ENCODE measurements at places on chromosomes 2 and 18.

GRCh38 chr2:104845946-104846785, 7.7 kb upstream of the POU3F3 start:
- no peak for DNase-seq

DNA sequence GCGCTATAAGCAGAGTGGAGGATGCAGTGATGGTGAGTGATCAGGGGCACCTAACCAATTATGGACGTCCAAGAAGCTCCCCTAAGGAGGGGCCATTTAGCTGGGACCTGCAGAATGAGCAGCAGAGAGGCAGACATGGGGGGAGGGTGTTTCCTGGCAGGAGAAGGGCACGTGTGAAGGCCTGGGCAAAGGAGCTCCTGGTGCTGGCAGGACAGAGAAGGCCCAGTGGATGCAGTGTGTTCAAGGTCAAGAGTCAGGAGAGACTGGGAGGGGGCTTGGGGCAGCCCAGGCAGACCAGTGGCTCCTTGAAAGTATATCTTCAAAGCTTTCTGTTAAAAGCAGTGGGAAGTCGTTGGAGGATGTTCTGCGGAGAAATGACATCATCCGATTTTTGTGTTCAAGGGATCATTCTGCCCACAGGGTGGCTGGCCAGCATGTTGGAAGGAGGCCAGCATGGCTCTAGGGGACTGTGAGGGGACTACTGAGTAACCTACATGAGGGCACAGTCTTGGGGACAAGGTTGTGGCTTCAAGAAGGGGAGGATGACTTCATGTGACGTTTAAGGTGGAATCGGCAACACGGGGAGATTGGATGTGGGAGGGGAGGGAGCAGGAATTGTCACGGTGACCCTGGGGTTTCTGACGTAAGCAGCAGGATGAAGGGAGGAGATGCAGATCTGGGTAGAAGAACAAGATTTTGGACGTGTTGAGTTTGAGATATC, 9.0 kb upstream of the CIB4 start:
- DNase-seq = no peak

DNA sequence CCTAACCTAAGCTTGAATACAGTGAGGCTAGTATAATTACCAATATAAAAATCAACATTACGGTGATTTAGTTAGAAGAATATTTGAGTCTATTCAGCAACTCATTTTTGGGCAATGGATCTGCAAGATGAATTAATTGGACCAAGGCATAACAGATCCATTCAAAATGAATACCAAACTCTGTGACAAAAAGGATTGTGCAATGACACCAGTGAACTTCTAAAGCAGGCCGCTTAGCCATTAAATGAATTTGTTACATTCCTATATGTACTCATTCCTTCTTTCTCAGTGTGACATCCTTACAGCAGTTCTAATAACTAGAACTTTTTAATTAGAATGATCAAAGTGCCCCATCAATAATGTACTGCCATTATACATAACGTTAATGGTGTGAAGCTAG, 44.3 kb downstream of the ZC3H15 start:
- no peak for DNase-seq

DNA sequence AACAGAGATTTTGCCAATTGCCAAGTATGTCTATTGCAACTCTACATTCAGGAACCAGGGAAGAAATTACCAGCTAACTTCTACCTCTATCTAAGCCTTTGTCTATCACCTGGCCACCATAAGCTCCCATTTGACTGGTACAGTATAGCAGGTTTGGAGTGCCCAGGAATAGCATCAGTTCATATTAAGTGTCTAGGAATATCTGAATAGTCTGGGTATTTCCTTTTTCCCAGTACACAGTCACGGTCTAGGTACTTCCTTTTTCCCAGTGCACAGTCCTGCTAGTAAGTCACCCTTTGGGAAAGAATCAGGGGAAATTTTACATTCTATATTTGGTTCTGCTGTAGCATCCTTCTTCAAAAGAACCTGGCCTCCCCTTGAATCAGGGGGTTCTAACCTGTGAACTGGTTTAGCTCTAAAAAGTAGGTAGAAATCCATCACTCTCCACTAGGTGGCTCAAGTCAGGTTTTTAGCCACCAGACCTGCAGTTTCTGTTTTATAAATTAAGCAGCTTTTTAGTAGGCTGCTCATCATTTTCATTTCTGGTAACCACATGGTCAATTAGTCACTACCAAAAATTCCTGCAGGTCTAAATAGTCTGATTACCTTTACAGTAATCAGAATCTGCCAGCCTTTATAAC, 49.3 kb upstream of the DNAJC10 start:
- peak; percentile 6 for DNase-seq

- DNase-seq = no peak
These were observed 28.8 kb downstream of the SETBP1 start for GRCh38 chr18:44709307-44710126.

DNA sequence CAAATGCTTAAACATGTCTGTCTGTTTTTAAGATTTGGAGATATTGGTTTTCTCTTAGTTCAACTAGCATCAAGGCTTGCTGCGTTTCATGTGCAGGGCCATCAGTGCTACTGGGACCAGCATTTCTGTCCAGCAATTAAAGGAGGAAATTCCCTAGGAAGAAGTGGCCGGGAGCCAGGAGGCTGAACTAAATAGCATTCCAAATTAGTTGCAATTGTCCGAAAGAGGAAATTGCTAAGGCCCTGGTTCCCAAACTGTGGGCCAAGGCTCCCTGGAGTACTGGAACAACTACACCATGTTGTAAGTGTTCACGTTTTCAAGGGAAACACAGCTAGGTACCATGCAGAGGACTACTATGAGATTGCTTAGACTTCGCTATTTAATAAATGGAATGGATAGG, 257.9 kb downstream of the PTPRM start:
- no peak for DNase-seq

DNA sequence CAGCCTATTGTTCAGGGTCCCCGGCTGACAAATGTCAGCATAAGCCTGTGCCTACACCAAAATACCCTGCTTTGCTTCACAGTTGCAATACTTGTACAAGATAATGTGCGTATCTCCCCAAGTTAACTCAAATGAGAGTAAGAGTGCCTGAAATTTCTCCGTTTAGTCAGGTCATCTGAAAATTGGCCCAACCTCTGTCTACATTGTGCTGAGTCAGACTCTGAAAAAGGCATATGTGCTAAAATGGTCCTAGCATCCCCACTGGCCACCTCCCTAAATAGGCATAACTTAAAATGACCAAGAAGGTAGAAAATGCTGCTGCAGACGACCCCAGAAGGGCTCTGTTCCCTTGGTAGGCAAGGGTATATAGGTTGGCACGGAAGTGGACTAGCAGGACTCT, 1653.8 kb upstream of the DDX18 start:
- DNase-seq = no peak

GRCh38 chr2:68182902-68183301, 25.2 kb downstream of the PNO1 start:
- no peak for DNase-seq

- DNase-seq = no peak
These were observed 116.9 kb downstream of the FAM161A start for GRCh38 chr2:61736953-61737352.

GRCh38 chr2:31931916-31932315, 78.9 kb downstream of the MEMO1 start:
- no peak for DNase-seq

GRCh38 chr2:102615620-102616436, 3.5 kb upstream of the SLC9A2 start:
- no peak for DNase-seq

DNA sequence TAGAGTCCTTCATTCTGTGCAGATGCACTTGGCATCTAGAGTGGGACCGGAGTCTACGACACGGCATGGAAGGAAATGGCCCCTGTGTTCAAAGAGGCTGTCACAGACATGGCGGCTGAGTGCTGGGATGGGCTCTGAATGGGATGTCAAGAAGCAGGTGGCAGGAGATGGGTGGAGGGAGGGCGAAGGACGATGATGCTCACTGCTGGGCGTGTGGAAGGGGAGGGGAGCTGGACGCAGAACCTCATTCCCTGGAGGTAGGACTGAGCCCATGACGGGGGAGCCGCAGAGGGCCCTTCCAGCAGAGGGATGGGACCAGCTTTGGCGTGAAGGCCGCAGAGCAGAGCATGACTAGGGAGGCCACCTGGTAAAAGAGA, 18.8 kb upstream of the ALPI start:
- no peak for DNase-seq

- no peak for DNase-seq
These were observed 51.1 kb downstream of the PLEKHM3 start for GRCh38 chr2:207974216-207974605.

DNA sequence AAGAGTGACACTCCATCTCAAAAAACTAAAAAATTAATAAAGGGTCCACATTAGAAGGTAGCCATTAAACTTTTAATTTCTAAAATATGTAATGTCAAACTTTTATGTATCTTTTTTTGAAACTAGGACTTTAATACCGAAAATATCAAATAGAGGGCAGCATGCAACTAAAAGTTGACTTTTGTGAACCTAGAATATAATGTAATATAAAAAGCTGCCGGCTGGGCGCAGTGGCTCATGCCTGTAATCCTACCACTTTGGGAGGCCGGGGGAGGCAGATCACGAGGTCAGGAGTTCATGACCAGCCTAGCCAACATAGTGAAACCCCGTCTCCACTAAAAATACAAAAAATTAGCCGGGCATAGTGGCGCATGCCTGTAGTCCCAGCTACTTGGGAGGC, 62.8 kb downstream of the INO80D start:
- no peak for DNase-seq

DNA sequence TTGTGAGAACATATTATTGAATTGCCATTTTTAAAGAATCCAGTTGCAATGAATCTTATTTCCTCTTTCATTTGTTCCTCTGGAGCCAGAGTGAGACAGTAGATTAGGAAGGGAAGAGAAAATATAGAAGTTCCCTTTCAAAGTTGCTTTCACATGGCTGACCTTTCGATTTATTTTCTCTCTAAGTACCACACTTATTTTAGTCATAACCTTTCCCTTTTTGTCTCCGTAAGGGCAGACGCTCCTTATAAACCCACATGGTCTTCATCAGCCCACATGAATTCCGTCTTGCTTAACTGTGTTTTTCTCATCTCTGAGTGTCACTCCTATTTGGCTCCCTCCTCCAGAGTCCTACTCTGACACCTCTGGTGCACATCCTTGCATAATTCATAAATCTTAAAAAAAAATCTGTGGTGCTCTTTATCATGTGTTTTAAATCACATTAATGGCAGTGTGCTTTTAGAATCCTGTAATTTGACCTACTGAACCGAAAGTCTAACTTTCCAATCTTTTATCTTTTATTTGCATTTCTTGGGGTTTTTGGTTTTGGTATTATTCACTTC, 38.5 kb upstream of the ZNF396 start:
- DNase-seq = no peak

DNA sequence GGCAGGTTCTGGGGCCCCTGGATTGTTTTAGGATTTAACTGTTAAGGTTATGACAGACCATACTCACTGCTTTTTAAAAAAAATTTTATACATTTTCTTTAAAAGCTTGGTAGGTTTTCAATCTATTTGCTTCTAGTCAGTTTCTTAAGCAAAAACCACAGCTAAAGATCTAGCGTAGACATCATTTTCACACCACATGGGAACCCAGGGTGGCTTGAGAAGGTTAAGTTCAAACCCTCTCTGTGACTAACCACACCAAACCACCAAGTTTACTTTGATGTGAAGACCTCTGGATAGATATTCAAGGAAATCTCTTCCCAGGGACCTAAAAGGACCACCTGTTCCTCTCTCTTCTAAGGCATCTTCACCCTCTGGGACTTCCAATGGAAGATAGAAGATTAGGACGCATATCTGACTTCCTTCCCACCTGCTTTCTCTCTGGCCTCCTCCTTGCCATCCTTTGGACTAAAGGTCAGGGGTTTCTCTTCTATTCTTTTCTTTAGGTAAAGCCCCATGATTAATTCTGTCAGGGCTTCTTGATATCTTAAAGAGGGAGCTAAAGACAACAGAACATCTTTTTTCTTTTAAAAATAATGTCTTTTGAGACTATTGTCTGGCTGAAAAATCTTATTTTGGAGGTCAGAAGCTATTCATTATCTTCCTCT, 32.3 kb downstream of the FOSL2 start:
- DNase-seq = no peak

- no peak for DNase-seq
These were observed 11.2 kb upstream of the FN1 start for GRCh38 chr2:215447056-215447455.

DNA sequence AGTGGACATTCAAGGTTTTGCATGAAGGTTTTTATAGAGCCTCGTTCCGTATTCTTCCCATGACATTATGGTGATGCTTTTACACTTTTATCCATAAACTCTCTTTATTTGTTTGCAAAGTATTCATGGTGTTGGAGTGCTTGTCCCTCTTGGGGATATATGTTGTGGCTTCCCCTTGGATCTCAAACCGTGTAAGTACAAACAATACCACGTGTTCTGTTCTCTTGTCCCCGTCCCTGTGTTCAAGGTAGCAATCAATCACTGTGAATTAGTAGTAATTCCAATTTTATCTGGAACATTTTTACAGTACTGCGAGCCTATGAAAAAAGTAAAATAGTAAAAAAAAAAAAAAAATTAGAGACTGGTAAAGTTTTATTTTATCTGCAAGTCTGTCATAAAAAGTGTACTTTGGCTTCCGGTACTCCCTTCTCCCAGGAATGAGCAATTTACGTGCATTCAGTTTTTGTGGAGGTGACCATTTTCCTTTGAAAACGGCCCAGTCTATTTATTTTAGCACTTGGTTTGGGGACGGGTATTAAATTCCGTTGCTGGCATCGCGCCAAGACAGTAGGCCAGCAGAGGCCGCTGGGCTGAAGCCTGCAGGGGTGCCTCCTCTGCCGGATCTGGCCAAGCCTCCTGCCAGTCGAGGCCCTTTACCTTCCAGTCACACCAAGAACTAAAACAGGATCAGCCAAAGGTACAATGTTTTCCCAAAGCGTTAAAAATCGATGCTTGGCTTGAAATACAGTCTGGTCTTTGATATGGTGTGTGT, 175.7 kb downstream of the SOCS6 start:
- DNase-seq = no peak

- DNase-seq = peak; percentile 38
These were observed 31.9 kb upstream of the GALNT14 start for GRCh38 chr2:31170071-31170698.

- DNase-seq = no peak
These were observed 47.6 kb upstream of the PTH2R start for GRCh38 chr2:208358758-208359631.

DNA sequence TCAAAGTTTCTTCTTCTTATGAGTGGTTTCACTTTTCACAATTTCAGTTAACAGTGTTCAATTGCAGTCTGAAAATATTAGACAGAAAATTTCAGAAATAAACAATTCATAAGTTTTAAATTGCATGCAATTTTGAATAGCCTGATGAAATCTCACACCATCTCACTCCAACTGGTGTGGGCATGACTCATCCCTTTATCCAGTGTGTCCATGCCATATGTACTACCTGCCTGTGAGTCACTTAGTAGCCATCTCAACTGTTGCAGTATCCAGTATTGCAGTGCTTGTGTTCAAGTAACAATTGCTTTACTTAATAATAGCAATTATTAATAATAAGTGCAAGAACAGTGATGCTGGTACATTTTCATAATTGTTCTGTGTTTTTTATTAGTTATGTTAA, 1202.5 kb downstream of the DSC3 start:
- no peak for DNase-seq

DNA sequence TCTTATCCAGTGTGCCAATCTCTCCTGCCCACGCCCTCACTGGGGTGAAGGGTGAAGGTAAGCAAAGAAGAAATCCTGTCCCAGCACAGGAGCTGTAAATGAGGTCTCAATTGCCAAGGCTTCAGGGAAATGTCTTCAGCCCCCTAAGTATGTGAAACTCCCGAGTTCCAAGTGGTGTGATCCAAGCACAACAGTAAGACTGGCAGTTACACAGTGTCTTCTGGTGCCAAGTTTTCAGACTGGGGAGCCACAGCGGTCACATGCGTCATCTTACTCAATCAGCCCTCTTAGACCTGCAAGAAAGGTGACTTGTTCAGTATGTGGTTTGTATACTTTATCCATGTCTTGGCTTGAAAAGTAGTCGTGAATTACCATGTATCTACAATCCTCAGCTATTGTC, 55.0 kb upstream of the SPRED2 start:
- no peak for DNase-seq

Data from activated T-cell treated with anti-CD3 and anti-CD28 coated beads for 24 hours (primary cell).